ENCODE measurements at places on chromosomes 2 and 18. TPM values are rescaled to one million over a fixed set of nuclear protein-coding genes. Genes with fewer than 3 reads are reported as not detected.

- DNase-seq = no peak
Observed at GRCh38 chr2:106191511-106192016, 2.5 kb downstream of the UXS1 start.

DNA sequence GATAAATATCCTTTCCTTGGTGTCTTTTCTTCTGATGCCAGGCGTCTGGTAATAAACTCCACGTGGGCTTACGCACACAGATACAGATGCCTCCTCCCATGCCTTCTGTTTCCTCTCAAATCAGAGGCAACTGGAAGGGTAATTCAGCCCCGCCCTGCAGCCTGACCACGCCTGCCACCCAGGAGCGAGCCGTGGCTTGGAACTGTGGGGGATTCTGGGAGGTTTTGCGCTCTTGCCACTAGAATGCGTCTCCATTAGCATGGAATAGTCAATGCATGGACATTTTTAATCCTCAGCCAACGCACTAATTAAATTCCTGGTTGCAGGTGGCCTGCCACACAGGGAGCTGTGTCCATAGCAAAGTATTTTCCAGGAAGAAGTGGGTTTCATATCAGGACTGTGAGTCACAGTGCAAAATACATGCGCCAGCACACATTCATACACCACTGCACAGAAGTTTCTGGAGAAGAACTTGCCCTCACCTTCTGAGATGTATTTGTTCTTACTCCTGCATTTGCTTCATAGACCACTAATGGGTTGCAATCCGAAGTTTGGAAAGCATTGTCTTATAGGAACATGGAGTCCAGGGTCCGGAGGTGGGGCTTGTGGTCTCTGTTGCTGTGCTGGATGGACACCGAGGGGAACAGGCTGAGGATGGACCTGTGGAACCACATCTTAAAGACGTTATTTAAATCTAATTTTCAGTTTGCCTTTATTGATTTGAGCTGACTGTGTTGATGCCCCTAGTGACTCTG lies 151.4 kb downstream of the LDLRAD4 start:
- no peak for DNase-seq

DNA sequence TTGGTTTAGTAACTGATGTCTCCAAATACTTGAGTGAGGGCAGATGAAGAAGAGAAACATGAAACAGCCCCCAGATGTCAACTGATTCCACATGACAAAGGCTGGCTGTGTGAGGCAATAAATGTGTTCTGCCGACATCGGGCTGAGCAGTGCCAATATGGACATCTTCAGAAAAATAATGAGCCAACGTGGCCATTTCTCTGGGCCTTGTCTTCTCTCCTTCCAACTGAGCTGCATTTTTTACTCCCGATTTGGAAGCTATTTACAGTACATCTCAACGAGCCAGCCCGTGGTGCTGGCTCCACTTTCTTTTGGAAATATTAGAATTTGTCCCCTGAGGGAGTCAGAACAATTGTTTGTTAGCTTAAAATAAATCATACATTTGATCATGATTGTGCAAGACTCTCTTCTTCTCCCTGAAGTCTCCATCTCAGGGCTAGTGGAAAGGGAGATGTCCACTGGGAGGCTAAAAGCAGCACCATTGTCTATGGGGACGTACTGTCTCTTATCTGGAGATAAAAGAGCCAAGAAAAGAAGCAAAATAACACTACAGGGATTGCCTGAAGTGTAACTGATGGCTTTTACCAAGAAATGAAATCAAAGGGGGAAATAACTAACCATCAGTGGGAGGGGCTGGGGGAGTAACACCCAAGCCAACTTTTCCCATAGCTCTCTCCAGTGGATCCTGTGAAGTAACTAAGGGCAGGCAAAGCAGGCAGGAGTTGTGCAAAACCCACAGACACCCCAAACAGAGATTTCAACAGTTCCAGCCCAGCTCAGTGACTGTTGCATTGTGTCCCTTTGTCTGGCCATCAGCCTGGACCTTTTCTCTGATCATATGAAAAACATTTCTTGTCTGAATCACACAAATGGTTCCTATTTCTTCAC lies 114.8 kb downstream of the RDH14 start:
- peak; percentile 80 for DNase-seq

GRCh38 chr2:181140414-181140813 lies 160.0 kb downstream of the UBE2E3 start:
- DNase-seq = peak; percentile 44

DNA sequence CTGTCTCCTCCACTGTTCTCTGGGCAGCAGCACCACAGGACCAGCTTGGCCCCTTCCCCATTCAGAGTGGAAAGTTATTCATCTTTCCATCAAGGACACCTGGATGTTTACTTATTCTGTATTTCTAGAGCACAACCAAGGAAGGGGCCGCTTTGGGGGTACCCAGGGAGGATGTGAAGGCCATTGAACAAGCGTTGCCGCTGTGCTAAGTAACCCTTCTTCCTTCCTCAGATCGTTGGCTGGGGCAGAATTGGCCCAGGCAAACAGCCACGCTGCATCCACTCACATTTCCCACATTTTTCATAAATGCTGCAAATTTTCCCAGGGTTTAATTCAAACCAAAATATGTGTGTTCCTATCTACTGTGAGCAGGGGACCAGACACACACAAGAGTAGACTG lies 76.2 kb upstream of the NPAS2 start:
- no peak for DNase-seq

The CMPK2 gene
- total RNA-seq = 3.1 TPM

GRCh38 chr18:26460449-26461091 lies 87.8 kb downstream of the KCTD1 start:
- DNase-seq = no peak

DNA sequence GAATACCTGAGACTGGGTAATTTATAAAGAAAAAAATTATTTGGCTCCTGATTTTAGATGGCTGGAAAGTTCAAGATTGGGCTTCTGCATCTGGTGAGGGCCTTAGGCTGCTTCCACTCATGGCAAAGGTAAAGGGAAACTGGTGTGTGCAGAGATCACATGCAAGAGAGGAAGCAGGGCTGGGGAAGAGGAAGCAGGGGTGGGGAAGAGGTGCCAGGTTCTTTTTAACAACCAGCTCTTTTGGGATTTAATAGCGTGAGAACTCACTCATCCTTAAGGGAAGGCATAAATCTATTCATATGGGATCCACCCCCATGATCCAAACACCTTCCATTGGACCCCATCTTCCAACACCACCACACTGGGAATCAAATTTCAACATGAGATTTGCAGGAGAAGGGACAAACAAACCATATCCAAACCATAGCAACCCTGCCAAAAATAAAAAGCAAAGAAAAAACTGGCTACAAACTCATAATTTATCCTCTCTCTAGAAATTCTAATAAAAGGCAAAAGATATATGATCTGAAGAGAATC lies 30.4 kb downstream of the PRKRA start:
- DNase-seq = no peak

The TRIB2 gene
- 19.0 TPM for total RNA-seq

DNA sequence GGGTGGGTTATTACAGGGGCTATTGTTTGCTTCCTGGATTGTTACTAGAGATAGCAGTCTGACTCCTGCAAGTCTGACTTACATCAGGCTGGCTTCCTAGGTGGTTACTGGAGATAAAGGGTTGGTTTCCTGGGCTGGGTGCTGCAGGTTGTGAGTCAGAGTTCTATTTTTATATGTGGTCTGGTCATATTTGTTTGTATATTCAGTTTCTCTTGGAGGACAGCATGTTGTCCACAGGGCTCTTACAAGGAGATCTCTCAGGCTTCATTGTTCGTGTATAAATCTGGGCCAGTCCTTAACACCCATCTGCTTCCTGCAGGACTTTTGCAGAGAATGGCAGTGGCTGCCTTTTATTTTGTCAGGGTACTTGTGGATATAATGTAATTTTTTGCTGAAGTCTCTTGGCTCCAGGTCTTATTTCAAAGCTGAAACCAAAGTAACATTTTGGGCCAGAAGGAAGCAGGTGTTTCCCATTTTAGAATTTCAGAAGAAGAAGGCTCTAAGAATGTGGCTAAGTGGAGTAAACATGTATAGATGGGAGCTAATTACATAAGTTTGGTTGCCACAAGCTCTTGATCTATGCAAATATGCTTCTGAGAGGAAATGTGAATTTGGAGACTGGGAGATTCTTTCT lies 65.9 kb upstream of the SLC16A14 start:
- DNase-seq = peak; percentile 11

DNA sequence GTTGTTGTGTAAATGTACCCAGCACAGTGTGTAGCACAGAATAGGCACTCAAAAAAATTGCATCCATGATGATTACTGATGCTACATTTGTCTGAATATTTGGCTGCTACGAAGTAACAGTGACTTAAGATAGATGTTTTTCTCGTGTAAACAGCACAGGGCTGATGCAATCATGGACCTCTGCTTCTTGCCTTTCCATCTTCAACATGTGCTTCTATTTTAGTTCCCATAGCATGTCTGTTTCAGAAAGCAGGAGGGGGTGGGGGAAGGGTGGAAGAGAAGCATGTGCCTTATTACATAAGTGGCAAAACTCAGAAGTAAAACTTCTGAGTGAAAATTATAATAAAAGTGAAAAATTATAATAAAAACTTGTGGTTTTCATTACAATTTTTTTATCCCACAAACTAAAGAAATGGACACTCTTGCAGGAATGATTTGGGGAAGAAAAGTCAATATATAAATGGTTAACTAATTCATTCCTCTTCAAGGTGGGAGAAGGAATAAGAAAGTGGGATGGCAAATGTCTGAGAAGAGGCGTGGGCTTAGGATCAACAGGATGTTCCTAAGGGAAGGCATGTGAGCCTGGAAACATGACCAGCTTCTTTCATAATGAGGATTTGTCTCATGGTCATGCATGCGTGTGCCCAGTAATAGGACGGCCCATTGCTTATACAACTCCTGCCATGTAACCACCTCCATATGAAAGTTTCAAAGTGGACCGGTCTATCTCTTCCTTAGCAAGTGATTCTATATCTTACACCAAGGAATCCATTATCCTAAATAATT lies 27.2 kb downstream of the CCBE1 start:
- DNase-seq = peak; percentile 80

DNA sequence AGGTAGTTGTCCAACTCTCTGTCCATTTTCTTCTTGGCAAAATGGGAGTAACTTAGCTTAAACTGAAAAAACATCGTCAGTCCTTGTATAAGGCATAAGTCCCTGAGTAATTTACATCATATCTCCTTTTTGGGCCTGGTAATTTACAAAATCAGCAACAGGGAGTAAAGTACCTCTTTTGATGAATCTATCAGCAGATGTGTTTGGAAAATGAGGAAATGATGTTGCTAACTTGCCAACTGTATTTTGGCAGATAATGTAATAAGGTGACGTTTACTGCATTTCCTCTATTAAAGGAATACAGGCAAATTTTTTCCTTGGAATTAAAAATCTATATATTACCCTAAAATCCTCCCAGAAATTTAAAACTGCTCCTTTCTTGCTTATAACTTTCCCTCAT lies 29.2 kb downstream of the ANKRD44 start:
- DNase-seq = peak; percentile 17

The GDF7 gene
- 0.89 TPM for total RNA-seq

DNA sequence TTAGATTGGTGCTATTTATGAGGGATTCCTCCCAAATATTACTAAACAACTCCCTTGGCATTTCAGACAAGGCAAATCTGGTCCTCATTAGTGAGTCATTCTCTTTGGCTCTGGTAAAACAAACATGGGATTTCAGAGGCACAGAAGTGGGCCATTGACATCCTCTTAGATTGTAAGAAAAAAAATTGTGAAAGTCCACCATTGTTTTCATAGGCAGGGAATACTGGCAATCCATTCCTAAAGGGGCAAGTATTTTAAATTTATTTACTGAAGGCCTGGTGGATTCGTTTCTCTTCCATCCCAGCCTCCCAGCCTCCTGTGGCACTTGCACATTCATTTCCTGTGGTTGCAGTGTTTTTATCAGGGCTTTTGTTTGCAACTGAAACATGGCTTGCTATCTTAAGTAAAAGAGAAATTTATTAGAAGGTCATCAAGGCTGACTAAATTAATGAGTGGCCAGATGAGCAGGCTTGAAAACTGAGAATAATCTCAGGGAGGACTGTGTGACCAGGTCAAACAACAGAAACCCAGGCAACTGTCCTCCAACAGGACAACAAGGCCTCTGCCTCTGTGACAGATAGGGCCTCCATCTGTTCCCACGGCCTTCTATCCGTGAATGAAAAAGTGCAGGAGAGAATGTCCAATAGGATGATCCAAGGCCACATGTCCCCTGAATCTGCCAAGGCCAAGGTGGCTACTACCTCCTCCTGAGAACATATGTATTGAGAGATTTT lies 23.1 kb upstream of the TNFAIP6 start:
- peak; percentile 75 for DNase-seq

The RNU2-63P gene
- total RNA-seq = not detected

DNA sequence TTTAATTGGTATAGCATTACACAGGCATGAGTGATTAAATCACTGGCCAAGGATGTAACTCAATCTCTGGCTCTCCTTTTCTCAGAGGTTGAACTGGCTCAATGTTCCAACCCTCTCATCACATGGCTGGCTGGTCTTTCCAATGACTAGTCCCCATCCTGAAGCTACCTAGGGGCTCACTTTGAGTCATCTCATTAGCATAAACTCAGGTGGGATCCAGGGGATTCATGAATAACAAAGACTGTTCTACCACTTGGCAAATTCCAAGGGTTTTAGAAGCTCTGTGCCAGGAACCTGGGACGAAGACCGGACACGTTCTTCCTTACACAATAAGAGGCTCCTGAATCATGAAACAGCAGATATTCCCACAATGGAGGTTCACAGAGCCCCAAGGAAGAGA lies 145.0 kb upstream of the SPATS2L start:
- DNase-seq = no peak

GRCh38 chr18:28366676-28367075 lies 189.7 kb upstream of the CDH2 start:
- no peak for DNase-seq

- DNase-seq = no peak
Observed at GRCh38 chr2:195119231-195119630, 537.8 kb upstream of the SLC39A10 start.

- DNase-seq = no peak
Observed at GRCh38 chr2:127581516-127582490, 46.3 kb downstream of the MYO7B start.

GRCh38 chr2:20429528-20429927 lies 17.3 kb upstream of the RHOB start:
- DNase-seq = no peak

- DNase-seq = no peak
Observed at GRCh38 chr18:67241299-67241698, 275.2 kb downstream of the DSEL start.
